ENCODE measurements at places on chromosomes 6 and 20.

- DNase-seq = no peak
Measured at GRCh38 chr6:119483908-119484307, 134.3 kb upstream of the MAN1A1 start.

DNA sequence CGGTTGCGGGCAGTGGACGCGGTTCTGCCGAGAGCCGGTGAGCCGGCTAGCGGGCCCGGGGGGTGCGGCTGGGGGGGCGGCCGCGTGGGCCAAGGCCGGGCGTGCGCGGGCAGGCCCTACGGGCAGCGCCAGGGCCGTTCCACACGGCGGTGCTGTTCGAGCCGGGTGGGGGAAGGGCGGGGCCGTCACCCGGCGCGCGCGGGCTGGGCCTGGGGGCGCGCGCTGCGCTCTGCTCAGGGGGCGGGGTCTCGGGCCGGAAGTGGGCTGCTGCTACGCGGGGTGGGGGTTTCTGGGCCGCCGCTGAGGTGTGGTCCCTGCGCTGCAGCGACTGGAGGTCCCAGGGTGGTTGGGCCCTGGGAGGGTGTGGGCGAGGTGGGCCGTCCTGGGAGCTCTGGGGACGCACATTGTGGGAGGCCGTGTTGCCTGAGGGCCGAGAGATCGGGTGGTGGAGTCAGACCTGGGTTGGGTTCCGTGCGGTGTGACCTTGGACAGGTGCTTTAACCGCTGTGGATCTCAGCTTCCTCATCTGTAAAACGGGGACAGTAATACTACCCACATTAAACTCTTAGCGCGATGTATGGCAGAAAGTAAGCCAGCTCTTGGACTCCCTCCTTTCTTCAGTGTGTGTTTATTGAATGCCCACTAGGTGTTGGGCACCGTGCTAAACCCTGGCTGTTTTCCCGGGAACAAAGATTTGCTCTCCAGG, 391 bp downstream of the MAPRE1 start:
- DNase-seq = peak; percentile 85

DNA sequence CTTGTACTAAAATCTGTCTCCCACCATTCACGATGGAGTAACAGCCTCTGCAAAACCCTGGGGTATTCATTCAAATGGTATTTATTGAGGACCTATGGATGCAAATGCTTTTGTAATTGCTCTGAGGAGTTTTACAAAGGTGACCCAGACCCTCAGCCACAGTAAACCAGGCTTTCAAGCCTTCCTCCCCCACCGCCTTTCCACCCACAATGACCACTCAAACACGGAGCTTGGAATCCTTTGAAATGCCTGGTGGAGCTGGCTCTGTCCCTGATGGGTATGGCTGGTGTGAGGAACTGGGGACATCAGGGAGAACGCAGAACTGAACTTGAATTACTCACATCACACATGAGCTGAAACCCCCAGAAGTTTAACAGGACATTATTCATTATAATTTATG, 246.4 kb downstream of the CDH26 start:
- DNase-seq = no peak

GRCh38 chr20:19723051-19723450, 35.0 kb upstream of the RIN2 start:
- no peak for DNase-seq

DNA sequence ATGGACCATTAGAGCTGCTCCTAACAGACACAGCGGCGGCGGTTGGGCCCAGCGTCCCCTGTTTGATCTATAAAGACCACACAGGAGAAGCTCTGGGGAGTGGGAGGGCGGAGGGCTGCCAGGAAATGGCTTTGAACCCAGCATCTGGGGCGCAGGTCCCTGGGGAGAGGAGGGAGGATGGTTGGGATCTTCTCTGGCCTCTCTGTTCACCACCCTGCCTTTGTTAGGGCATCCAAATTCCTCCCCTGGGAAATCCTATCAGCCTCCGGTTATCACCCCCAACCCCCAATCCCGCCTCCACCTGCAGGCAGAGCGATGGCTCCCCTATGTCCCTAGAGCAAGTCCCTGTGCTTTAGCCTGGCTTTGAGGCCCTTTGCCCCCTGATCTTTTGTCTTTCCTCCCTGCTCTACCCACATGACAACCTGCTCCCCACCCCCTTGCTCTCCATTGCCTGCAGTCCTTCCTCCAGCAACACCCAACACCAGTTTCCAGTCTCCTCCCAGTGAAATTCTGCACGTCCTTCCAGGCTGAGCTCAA, 7.1 kb downstream of the XKR7 start:
- DNase-seq = peak; percentile 80

GRCh38 chr20:56730003-56730402, 100.9 kb downstream of the TFAP2C start:
- no peak for DNase-seq

DNA sequence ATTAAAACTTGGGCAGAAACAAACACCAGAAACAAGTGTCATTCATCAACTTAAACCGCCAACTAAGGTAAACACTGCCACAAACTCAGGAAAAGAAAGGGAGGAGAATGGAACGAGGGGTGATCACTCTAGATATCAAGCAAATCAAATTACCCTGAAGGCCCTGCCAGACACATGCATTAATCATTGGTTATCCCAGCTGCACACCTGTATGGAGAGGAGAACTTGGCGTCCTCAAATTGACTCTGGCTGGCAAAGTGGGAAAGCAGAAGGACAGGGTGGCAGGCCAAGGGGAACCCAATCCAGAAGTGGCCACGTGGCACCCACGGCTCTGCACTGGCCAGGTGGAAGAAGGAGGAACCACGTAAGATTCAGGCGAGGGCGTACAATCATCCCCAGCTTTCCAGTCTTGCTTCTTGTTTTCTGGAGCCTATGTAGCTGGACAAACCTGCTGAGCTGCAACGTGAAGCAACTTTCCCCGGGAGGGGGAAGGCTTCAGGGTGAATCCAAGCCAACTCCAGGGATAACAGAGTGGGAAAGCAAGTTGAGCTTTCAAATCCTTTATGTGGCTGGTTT, 156.2 kb upstream of the JARID2 start:
- DNase-seq = peak; percentile 31

GRCh38 chr6:125310994-125311649, 9.4 kb upstream of the HDDC2 start:
- DNase-seq = peak; percentile 91

DNA sequence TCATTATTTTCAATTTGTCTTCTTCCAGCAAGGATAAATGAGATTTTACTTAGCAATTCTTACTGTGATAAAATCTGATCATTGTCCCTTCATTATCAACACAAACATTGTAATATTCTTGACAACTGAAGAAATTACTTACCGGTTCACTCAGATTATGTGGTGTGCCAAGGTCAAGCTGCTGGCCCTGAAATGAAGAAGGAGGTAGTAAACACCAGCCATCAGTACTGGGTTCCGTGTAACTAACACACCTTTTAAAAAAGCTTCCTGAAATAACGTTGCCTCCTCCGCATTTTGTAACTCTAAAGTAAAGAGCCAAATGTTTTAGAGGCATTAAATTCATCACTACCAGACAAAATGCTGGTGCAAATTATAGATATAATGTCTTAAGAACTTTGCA, 7.4 kb downstream of the ROS1 start:
- no peak for DNase-seq

- peak; percentile 88 for DNase-seq
Measured at GRCh38 chr6:33197431-33198048, 2.9 kb downstream of the RXRB start.

- DNase-seq = peak; percentile 20
Measured at GRCh38 chr6:15330174-15330944, 84.5 kb downstream of the JARID2 start.

- DNase-seq = no peak
Measured at GRCh38 chr6:11142296-11143027, 30.9 kb upstream of the ERVFRD-1 start.

- no peak for DNase-seq
Measured at GRCh38 chr20:56781108-56781739, 152.1 kb downstream of the TFAP2C start.

- peak; percentile 52 for DNase-seq
Measured at GRCh38 chr20:41196653-41197225, 59.4 kb downstream of the PLCG1 start.

DNA sequence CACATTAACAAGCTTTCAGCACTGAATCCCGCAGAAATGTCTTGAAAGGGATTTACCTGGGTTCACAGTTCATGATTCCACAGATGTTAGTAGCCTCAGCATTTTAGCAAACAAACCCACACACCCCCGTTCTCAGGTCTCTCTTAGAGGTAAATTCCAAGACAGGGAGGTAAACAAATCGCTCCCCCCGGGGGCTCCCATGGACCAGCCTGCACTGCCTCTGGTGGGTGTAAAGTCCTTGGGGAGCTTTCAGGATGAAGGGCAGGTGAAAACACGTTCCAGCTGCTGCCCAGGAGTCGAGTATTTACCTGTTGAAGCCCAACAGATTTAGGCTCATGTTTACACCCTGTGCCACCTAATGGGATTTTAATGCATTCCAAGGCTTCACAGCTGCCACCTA, 187.0 kb upstream of the FOXQ1 start:
- no peak for DNase-seq

GRCh38 chr20:54070187-54070987, at the start of gene BCAS1:
Gene BCAS1 (minus strand): TSS chr20:54070594. CDS start chr20:54058718, 11,876 bp downstream.
- DNase-seq = peak; percentile 32

DNA sequence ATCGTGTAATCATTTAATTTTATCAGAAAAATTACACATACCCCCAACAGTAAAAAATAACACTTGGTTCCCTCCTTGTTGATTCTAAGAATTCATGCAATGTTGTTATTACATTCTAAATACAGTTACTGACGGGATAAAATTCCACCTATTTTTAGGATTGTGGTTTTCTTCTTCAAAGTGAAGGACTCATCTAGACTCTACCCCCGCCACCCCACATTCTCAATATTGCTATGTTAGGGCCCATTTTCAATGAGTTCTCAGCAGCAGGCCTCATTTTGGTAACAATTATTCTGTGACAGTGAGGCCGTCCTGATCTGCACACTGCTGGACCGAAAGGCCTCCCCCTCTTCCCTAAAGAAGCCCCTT, 43.5 kb downstream of the PREX1 start:
- DNase-seq = no peak

DNA sequence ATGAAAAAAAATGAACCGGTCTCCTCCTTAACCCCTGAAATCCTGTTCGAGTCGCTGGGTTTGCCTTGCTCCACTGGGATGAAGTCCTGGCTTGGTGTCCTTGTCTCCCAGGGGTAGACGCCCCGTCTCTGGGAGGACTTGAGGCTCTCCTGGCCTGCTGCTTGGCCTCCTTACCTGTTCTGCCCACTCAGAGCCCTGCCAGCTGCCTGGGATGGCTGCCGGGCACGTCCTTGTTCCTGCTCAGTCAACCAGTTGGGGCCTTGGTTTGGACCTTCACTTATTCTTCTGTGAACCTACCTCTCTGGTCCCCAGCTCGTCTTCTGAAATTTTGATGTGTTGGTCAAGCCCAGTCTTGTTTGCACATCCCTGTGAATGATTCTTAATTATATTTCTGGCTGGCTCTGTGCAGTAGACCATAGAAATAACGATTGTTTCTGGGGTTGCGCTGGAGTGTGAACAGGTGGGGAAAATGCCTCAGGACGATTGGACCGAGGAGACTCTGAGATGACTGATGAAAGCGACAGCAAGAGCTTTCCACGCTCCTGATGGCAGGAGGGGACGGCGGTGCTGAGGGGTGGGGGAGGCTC, 126.5 kb upstream of the ESR1 start:
- DNase-seq = no peak

DNA sequence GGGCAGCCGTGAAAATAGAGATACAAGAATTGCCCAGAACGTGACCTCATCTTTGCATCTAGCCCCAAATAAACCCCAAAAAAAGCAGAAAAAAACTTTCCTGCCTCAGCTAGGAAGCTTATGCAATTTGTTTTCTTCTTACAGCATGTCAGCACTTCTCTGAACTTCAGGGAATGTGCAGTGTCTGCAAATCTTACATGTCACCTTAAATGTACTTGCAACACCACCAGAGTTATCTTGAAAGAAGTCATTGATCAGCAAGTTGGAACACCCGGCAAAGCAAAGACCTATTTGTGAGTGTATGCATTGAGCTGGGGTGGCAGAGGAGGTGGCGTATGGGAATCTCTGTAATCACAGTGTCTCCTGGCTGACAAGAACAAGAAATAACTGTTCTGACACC, 123.4 kb downstream of the PKHD1 start:
- DNase-seq = no peak

DNA sequence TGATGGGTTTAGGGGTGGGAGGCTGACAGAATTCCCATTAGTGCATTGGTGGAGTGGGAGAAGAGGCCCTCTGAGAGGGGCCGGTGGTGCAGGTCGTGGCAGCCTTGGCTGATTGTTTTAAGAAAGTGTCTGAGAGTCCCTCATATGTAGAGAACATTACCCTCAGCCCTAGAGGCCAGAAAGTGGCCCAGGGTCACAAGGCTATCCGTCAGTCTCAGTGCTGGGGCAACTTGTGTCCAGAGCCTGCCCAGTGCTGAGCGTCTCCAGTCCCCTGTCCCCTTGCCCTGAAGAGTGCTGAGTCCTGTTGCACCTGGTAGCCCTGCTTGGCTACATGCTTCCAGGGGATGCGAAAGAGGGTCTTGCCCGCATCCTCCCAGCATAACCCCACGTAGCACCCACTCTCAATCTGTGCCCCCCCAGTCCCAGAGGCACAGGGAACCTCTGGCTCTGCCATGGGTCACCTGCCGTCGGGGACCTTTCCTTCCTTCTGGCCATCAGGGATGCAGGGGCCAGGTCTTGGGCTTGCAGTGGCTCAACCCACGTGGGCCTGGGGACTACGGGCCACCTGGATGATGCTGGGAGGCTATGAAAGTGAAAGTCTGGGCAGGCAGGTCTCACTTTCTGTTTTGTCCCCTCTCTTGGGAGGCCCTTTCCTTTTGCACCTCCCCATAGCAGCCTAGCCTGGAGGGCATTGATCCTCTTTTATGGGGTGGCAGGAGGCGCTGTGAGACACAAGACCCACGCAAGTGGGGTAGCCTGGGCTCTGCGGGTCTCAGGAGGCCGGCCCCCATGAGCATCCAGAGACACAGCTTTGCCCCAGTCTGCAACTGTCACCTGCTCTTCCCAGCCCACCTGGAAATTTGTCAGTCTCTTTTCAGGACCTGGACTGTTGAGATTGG, 12.2 kb downstream of the DUSP15 start:
- no peak for DNase-seq

GRCh38 chr20:16209357-16209756, 363.9 kb downstream of the KIF16B start:
- DNase-seq = no peak

DNA sequence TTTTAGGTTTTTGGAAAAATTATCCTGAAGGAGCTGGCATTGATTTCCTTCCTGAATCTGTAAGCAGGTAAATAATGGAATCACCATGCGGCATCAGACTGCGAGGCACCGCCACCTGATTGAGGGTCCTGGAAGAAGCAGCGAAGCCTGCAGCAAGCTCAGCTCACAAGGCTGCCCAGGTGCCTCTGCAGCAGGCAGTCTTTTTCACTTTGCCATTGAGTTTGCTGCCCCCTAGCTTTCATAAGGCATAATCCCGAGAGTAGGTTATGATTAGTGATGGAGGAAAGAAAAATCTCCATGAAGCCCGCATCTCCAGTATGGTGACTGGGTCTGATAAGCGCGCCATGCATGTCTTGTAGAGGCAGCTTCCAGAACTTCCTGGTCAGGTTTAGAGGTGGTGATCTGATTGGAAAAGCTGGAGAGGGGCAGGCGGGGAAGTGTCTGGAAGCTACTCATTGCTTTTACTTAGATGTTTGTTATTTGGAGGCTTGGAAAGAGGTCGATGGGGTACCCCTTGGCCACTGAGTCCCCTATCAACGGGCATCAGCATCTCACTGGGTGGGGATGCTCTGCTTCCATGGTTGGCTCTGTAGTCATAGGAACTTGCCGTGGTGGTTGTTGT, 26.7 kb downstream of the IYD start:
- DNase-seq = peak; percentile 74

Data from NCI-H82 (cell line).